ENCODE measurements at places on chromosomes 6 and 20.

GRCh38 chr6:48087448-48087847 is 23.5 kb downstream of the PTCHD4 start:
- no peak for DNase-seq

- DNase-seq = no peak
These were observed 30.8 kb upstream of the CD2AP start for GRCh38 chr6:47446669-47447330.

GRCh38 chr6:90719321-90720195 is 132.7 kb upstream of the MAP3K7 start:
- no peak for DNase-seq

DNA sequence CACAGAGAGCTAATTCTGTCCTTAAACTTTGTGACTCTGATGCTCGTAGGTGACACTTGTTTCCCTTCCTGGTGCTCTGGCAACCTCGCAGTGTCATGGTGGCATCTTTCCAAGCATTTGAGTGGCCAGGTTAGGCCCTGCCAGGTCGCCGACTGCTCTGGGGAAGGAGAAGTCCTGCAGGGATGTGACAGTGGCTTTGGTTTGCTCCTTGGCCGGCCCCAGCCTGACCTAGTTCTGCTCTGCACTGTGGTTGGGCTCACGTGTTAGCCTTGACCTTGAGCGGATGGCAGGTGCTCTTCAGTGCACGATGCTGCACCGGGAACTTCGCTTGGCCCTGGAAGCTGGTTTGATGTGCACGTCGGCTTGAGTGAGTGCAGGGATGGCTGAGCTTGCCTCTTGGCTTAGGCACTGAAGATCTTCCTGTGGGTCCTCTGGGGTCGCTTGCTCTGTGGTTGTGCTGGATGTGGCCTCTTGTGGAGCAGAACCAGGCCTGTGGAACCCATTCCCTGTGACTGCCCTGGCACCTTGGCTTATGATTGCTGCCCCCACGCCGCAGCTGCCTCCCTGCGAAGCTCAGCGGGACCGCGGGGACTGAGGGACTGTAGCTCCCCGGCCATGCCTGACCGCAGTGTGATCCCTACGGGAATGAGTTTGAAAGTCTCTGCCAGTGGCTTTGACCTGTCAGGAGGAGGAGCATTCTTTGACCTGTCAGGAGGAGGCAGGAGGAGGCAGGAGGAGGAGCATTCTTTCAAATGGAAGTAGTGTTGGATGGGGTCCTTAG is 8.7 kb downstream of the OSBPL2 start:
- no peak for DNase-seq

GRCh38 chr20:54469293-54469692 is 6.1 kb upstream of the DOK5 start:
- DNase-seq = no peak

DNA sequence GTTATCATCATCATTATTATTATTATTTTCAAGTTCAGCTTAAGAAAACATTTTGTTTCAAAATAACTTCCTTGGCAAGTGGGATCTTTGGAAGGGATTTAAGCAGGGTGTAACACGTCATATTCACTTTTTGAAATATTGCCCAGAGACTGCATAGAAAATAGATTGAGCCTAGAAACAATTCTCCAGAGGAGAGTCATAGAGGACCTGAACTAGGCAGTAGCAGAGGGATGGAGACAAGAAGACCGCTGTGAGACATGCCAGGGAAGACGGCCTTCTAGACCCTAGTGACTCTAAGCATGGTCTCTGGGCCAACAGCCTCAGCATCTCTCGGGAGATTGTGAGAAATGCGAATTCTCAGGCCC is 55.5 kb downstream of the EDN1 start:
- DNase-seq = no peak

- no peak for DNase-seq
These were observed 47.2 kb upstream of the PLCB4 start for GRCh38 chr20:9021699-9022098.

GRCh38 chr6:161308075-161308655 is 34.3 kb upstream of the AGPAT4 start:
- no peak for DNase-seq

DNA sequence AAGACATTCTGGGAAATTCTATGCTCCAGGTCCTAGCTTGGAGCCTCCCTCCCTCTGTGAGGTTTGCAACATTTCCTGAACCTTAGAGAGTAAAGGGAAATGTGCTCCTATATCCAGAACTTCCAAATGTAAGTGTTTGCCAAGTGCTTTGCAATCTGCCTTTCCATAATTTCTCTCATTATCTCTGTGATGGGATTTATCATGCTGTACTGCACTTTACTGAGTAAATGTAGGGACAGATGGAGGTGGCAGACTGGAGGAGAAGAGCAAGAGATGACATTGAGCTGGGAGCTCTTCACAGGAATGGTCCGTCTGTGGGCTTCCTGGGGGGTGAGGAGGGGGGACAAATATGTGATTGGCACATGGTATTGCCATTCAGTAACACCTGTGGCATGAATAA is 184.3 kb downstream of the SOX4 start:
- DNase-seq = no peak

DNA sequence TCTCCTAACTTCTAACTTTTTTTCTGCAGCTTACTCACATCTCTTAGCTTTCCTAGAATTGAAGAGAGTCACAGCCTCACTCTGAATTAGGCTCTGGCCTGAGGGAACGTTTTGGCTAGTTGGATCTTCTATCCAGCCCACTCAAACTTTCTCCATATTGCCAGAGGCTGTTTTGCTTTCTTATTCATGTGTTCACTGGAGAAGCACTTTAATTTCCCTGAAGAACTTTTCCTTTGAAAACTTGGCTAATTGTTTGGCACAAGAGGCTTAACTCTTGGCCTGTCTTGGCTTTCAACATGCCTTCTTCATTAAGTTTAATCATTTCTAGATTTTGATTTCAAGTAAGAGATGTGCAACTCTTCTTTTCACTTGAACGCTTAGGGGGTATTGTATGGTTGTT is 138.2 kb upstream of the PLCB4 start:
- no peak for DNase-seq

DNA sequence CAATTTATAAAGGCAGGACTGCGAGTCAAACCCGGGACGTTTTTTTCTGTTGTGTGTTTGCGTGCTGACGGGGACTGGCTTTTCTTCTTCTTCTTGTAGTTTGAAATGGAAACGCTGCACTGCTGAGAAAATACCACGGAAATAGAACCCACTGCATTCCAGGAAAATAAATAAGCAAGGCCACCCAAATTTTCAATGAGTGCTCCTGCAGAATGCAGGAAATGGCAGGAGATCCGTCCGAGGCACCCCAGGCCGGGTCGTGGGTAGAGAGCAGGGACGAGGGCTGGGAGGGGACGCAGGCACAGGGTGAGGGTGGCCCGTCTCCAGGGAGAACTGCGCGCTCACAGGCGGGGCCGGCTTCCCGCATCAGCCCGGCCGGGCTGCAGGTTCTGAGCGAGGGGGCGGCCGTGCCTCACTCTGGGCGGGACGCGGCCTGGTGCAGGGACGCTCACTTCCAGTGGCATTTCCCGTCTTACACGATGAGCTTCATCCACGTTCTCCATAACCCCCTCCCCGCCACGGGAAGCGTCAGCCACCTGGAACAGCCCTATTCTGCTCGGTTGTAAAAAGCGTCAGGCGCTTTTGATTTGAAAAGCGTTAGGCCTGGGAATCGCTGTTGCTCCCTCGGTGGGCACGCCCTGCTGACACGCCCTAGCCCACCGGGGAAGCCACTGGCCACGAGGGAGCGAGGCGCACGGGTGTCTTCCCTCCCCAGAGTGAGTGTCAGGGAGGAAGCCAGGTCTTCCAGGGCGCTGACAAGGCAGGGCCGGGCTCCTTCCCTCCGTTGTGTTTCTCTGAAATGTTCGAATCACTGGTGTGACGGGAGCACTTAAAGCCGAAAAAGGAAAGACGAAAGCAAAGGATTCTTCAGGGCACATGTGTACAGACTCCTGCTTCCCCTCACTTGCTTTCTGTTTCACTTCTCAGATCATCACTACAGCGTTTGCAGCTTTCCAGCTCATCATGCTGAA is 17.9 kb upstream of the EXOC2 start:
- peak; percentile 40 for DNase-seq

DNA sequence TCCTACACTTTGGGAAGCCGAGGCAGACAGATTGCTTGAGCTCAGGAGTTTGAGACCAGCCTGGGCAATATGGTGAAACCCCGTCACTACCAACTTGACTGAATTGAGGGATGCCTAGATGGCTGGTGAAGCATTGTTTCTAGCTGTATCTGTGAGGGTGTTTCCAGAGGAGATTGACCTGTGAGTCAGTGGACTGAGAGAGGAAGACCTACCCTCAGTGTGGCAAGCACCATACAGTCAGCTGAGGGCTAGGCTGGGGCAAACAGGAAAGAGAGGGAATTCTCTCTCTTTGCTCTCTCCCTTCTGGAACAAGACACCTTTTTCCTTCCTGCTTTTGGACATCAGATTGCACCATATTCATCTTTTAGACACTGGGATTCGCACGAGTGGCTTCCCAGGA is 3.7 kb upstream of the ZUP1 start:
- DNase-seq = no peak

DNA sequence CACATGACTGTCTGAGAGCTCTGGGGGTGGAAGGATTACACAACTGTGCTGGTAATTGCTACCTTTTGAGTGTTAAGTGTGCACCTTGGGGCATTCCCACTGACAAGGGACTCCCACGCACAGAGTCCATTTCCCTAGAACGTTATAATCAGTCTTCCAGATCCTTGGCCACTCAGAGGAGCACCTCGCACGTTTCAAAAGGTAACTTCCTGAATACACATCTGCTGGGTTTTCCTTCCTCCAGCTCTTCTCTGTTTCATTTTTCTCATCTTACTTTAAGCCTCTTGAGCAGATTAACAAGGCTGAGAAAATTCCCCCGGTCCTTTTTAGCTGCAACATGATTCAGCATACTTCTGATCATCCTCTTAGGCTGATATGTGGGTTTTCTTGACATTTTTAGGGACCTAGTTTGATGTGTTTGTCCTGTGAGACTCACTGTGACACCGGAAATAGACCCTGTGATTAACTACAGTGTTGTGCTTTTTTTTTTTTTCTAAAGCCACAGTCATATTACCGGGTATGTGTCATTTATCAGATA is 98.4 kb upstream of the DUSP22 start:
- no peak for DNase-seq

DNA sequence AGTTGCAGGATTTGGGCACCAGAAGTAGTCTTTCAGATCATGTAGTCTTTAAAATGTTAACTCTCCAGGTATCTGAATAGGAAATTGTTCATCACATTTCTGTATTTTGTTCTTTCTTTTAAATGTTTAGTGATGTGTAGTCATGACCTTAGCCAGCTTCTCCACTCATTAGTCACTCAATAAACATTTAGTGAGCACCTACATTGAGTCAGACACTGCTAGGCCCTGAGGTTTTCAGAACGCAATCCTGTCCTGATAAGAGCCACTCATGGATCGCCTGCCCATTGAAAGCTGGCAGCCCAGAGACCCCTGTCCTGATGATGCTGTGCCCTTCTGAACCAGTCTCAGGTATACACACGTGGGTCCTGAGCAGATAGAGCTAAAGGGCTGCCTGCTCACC is 163.4 kb upstream of the HEY2 start:
- DNase-seq = no peak

DNA sequence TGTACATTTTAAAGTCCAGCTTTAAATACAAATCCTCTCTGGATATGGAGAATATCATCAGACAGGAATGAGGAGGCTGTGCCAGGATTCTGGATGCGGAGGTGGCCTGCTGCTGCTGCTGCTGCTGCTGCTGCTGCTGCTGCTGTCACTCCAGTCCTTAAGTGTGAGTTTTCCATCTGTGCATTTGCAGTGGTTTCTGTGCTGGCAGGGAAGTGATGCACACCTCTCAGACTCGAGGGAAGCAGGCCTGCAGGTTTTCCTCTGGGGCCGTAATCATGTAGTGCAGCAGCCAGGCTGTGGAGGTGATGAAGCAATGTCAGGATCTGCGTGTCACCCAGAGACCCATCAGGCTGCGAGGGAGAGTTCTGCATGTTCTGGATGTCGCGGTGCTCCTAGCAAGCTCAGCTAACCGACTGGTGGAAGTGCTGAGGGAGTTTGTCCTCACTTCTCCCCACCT is 32.0 kb downstream of the CFAP61 start:
- no peak for DNase-seq

GRCh38 chr6:33909737-33910136 is 105.9 kb upstream of the MLN start:
- no peak for DNase-seq

GRCh38 chr6:147769496-147770087 is 261.1 kb downstream of the SAMD5 start:
- no peak for DNase-seq

- DNase-seq = no peak
These were observed 22.9 kb downstream of the RAB44 start for GRCh38 chr6:36720251-36721141.

- no peak for DNase-seq
These were observed 32.5 kb upstream of the PRND start for GRCh38 chr20:4689220-4689619.

- no peak for DNase-seq
These were observed 6.1 kb upstream of the ULBP3 start for GRCh38 chr6:150075034-150075421.

DNA sequence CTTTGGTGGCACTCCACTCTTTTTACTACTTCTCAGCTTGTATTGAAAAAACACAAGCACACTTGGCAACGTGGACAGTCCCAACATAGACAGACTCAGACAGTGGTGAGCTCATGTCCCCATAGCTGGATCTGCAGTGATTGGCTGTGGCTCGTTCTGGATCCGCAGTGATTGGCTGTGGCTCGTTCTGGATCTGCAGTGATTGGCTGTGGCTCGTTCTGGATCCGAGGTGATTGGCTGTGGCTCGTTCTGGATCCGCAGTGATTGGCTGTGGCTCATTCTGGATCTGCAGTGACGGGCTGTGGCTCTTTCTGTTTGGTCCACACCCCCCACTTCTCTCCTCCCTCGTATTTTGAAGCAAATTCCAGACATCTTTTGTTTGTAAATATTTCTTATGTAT is 28.0 kb downstream of the OSBPL2 start:
- no peak for DNase-seq

- no peak for DNase-seq
These were observed 29.1 kb upstream of the PKIG start for GRCh38 chr20:44552950-44553908.

GRCh38 chr20:48329031-48329615 is 498.7 kb downstream of the PREX1 start:
- no peak for DNase-seq

DNA sequence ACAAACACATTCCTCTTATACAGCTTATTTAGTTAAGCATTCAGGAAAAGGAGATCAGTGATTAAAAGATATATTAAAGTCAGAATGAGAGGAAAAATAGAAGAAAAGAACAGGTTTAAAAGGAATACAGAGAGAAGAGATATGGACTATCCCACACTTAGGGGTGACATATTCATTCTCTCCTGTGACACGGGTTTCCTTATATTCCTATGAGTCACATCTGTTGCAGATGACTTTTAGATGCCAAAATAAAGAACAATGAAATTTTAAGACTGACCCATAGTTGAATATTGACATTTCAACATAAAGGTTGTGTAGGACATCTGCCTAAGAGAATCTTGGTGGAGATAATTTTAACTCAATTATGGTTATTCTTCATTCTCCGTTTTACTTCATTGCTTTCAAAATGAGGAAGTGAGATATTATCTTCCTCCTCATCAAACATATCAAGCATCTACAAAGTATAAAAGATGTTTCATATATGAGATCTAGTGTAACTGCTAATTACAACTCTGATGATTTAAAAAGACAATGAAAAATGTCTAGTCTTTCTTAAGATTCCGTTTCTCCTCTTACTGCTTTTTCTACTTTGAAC is 1336.7 kb upstream of the CITED2 start:
- no peak for DNase-seq

- no peak for DNase-seq
These were observed 426.5 kb downstream of the CD83 start for GRCh38 chr6:14543971-14544585.

All from substantia nigra (tissue), 51 donors.